ENCODE measurements at places on chromosomes 12 and 14. TPM values are rescaled to one million over a fixed set of nuclear protein-coding genes. Genes with fewer than 3 reads are reported as not detected.

MGP gene
- total RNA-seq = not detected

CCDC198 gene
- not detected for total RNA-seq

DLST gene
- total RNA-seq = 136 TPM

KCNC2 gene
- total RNA-seq = not detected
